ENCODE measurements at places on chromosomes 1 and 21.

- DNase-seq = no peak
Measured at GRCh38 chr21:45071078-45071873, 3.1 kb upstream of the ADARB1 start.

DNA sequence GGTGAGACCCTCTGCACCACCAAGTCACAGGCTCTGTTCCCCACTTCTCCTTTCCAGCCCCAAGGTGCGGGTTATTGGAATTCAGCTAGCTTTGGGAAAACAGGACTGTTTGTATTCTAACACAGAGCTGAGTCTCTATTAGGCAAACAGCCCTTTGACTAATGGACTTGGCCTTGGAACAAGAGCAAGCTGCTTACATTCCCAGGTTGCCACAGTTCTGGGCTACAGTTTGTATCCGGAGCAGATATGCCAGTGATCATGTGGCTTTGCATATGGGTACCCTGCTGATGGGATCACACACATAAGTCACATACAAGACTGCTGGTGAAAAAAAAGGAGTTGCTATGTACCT lies 110.5 kb upstream of the COA6 start:
- DNase-seq = no peak

DNA sequence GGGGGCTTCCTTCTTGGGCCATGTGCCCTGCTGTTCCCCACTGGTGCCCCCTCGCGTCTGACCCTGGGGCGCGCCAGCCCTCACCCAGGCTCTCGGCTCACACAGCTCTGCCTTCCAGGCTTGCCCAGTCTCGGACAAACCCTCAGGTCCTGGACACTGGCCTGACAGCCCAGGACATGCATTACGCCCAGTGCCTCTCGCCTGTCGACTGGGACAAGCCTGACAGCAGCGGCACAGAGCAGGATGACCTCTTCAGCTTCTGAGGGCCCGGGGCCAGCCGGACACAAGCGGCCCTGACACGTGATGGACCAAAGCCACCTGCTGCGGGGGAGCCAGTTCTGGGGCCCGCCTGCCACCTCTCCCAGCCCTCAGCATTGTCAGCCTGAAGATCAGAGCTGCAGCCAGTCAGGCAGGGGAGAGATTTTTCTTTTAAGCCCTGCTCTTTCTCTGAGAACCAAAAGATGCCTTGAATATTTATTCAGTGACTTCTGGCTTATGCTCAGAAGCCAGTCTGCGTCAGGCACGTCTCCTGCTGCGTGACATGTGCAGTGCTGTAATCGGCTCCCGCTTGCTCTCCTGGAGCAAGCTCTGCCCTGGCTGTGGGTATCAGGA lies 23.4 kb downstream of the LDLRAP1 start:
- no peak for DNase-seq

GRCh38 chr21:38170283-38170682 lies 86.5 kb upstream of the KCNJ15 start:
- no peak for DNase-seq

- no peak for DNase-seq
Measured at GRCh38 chr1:45971922-45972531, 160.4 kb downstream of the PIK3R3 start.

DNA sequence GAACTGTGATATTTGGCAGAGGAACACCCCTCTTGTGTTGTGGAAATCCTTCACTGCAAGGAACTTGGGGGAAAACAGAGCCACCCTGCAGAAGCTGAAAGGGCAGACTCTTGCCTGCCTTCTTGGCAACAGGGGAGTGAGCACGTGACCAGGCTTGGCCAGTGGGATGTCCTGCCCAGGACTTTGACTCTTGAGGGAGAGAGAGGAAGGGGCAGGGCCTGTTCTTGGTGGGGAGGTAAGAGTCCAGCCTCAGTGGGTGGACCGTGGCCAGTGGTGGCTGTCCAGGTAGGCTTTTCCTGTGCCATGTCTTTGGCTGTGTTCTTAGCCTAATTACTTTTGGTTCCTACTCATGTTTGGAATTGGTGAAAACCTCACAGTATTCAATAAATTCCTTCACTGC lies 8.6 kb upstream of the AK2 start:
- DNase-seq = no peak

DNA sequence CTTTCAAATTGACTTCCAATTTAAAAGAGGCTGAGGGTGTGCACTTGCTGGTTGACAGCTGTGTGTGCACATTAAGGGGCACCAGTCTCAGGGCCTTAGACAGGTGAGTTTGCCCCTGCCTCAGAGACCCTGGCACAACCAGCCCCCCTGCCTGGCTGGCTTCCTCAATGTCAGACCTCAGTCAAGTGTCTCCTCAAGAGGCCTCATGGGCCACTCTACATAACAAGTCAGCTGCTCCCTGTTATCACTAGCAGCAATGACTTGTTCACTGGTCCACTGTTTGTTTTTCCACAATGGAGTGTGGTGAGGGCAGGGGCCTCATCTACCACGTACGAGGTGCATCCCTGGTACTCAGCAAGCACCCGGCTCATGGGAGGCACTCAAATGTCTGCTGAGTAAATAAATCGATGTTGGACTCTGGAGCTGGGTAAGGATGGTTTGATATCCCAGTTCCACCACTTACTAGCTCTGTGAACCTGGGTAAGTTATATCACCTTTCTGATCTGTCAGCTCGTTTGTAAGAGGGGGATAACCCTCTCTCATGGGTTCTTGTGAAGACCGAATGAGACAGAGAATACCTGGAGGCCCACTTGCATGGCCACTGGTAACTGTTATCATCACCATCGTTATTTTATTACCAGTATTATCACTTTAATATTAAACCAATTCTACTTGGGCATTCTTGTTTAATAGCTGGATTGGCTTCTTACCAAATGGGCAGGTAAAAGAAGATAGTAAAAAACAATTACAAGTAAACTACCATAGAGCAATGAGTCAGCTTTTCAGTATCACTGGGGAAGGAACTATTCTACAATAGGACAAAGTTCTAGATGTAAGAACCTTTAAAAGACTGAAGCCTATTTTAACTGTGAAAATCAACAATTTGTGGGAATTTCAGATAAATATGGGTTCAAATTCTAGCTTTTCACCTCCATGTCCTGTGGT lies 64.6 kb downstream of the SLC66A1 start:
- DNase-seq = no peak

- DNase-seq = no peak
Measured at GRCh38 chr1:226821719-226822085, 48.7 kb upstream of the PSEN2 start.

DNA sequence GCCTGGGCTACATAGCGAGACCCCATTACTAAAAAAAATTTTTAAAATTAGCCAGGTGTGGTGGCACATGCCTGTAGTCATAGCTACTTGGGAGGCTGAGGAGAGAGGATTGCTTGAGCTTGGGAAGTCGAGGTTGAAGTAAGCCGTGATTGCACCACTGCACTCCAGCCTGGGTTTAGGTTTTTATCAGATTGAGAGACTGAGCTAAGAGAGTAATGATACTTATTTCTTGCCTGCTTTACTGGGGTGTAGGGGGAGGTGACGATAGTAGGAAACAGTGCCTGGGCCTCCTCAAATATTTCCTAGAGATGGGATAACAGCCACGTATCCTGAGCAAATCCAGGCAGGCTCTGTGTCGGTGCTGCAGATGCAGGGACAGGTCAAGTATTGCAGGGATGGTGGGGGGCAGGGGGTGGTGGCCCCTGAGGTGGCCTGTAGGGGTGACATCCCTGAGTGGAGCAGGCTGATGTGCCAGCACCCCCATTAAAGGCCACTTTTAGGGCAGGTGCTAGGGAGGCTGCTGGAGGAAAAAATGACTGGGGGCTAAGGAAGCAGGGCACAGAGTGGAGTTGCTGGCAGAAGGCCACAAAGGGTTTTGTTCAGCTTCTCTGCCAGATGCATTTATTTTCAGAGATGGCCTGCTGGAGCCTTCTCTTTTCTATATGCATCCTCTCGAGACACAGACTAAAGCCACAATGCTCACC lies 130.5 kb downstream of the RHOU start:
- no peak for DNase-seq

Data from activated T-helper 9 cell treated with anti-CD3 and anti-CD28 coated beads, Interleukin-2, amount 50 U/mL, for 16 hours (primary cell).